Cerebellar nuclear complex (tissue), 1 donor: ENCODE measurements at places on chromosomes 6 and 20.

DNA sequence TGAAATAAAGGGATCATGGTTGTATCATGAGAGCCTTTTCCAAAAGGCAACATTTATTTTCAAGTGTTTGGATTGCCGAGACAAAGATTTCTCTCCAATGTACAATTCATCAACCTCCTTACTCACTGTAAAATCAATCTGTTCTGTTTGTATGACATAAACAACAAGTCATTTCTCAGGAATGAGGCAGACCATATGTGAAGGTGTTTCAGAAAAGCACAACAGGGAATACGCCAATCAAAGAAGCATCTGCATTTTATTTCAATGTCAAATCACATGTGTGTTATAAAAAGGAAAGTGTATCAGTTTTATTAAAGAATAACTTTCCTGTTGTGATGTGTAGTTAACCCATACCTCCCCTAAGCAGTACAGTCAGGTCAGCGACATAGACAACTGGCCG is 653.7 kb downstream of the TFAP2A start:
- DNase-seq = no peak

- no peak for DNase-seq
These were observed 30.0 kb downstream of the DZANK1 start for GRCh38 chr20:18436847-18437246.

GRCh38 chr6:87738000-87738399 is 36.0 kb upstream of the AKIRIN2 start:
- DNase-seq = no peak

DNA sequence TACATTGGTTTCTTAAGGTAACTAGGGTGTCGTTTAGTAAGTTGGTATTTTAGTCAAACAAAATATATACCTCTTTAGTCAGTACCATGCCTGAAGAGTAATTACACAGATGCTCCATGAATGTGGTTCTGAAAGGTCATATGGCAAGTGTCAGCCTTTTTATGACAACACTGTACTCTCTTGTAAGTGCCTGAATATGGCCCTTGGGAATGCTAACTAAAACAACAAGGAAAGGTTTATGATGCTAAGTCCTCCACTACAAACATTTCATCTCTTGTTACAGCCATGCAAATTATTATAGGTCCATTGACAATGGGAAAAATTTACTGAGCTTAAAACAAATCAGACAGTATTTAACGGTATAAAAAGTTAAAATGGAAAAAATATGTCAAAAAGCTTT is 39.0 kb upstream of the SUPT3H start:
- DNase-seq = no peak
